Stomach (tissue), 19 donors: ENCODE measurements at places on chromosomes 13 and 19. TPM values are rescaled to one million over a fixed set of nuclear protein-coding genes. Genes with fewer than 3 reads are reported as not detected.

Gene LHFPL6
- 11.4 TPM for total RNA-seq

Gene DIAPH3
- total RNA-seq: 12.1 TPM

Gene CKM
- 4.1 TPM for total RNA-seq

Gene KLK7
- total RNA-seq: not detected

Gene YIPF2
- 0.58 TPM for total RNA-seq

Gene KASH5
- not detected for total RNA-seq

Gene TRPC4
- 12.3 TPM for total RNA-seq

Gene AZU1
- total RNA-seq: 0.55 TPM

Gene TMEM86B
- 0.29 TPM for total RNA-seq

Gene TUBB4A
- total RNA-seq: 1.1 TPM

Gene PINLYP
- total RNA-seq: 0.14 TPM

Gene CPT1C
- total RNA-seq: 1.8 TPM

Gene ANGPTL4
- total RNA-seq: 4.9 TPM

Gene LILRB5
- 3.1 TPM for total RNA-seq

Gene ZNF653
- total RNA-seq: 99.6 TPM

Gene OR10H1
- not detected for total RNA-seq

Gene CALR3
- not detected for total RNA-seq

Gene OLFM4
- total RNA-seq: 34.8 TPM

Gene CASP14
- not detected for total RNA-seq

Gene KLK1
- 55.0 TPM for total RNA-seq

Gene HSD11B1L
- total RNA-seq: 1.7 TPM

Gene ZNF546
- 9.3 TPM for total RNA-seq

Gene DPF1
- not detected for total RNA-seq

Gene C19orf67
- total RNA-seq: not detected

Gene NAT14
- not detected for total RNA-seq
